SJSA1 (cell line): ENCODE measurements at places on chromosomes 2 and 18.
A peak's percentile ranks its signal among the peaks of the same experiment; 100 is the strongest.

GRCh38 chr2:10413991-10414451 is 34.1 kb downstream of the ODC1 start:
- peaks cover 8% of the 10 kb centered on the region; the same call in 1 of the 2 replicates for H3K36me3 ChIP-seq
- no peak overlapping the region for H3K4me3 ChIP-seq
- H3K27me3 ChIP-seq = no peaks in the 10 kb centered on the region

GRCh38 chr18:5717256-5717655 is 173.5 kb upstream of the EPB41L3 start:
- H3K4me1 ChIP-seq = no peaks in the 10 kb centered on the region
- H3K4me3 ChIP-seq = no peak overlapping the region
- H3K27me3 ChIP-seq = peaks cover 4% of the 10 kb centered on the region; the same call in 1 of the 2 replicates
- DNase-seq = no peak
- no peaks in the 10 kb centered on the region for H3K36me3 ChIP-seq

- H3K27ac ChIP-seq = no peak overlapping the region
- no peaks in the 10 kb centered on the region for H3K4me1 ChIP-seq
- no peak for DNase-seq
- peaks cover 14% of the 10 kb centered on the region for H3K36me3 ChIP-seq
- H3K4me3 ChIP-seq = no peak overlapping the region
These were observed 12.5 kb downstream of the ZC3H8 start for GRCh38 chr2:112242384-112242783.

DNA sequence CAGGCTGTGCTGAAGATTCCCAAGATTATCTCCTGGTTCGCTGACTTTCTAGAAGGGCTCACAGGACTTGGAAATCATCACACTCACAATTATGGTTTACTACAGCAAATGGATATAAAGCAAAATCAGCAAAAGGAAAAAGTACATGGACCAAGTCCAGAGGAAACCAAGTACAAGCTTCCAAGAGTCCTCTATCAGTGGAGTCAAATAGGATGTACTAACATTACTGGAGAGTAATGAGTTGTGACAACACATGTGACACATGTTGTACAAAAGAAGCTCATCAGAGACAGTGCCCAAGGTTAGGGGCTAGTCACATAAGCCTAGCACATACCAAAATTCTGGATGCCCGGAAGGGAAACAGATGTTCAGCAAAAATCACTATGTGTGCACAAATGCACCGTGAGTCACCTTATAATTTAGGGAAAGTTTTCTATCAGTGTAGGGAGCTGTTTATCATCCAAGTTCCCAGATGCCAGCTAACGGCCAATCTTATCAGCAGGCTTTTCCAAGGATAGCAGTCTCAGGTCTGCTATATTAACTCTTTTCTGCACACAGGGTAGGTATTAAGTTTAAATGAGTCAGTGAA is 9.5 kb downstream of the TMEM237 start:
- H3K4me3 ChIP-seq = no peak overlapping the region
- no peaks in the 10 kb centered on the region for H3K4me1 ChIP-seq
- no peak for DNase-seq
- no peaks in the 10 kb centered on the region for H3K27me3 ChIP-seq
- H3K27ac ChIP-seq = no peak overlapping the region

DNA sequence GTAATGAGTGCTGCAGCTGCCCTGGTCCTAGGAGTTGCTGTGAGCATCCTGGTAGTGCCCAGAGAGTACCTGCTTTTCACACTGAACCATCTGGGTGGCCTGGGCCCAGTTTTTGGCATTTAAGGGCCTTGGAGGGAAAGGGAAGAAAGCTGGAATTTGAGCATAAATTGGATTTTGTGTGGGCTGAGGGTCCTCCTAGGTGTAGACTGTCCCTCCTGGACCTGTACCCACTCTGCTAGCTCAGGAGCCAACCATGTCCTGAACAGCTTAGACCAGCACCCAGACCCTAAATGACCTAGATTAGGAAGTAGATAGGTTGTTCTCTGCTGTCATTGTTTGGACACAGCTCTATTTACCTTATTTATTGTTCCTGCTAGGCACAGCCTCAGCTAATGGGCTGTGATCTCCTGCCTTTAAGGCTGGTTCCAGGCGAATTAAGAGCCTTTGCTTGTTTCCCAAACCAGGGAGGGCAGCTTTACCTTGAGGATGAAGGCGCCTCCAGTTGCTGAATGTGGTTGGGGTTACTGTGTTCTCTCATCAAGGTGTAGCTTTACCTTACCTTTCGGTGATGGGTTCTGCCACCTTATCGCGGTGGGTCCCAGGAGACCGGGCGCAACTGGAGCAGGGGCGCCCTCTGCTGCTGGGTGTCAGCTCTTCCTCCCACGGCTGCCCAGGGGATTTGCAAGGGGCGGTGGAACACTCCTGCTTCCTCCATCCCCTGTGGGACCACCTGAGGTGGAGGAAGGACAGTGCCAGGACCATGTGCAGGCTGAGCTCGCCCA is 34.4 kb downstream of the ITGA6 start:
- H3K27ac ChIP-seq = no peak overlapping the region
- peaks cover 62% of the 10 kb centered on the region for H3K4me1 ChIP-seq
- DNase-seq = peak; percentile 54
- H3K4me3 ChIP-seq = no peak overlapping the region
- H3K27me3 ChIP-seq = no peaks in the 10 kb centered on the region
- H3K36me3 ChIP-seq = no peaks in the 10 kb centered on the region

DNA sequence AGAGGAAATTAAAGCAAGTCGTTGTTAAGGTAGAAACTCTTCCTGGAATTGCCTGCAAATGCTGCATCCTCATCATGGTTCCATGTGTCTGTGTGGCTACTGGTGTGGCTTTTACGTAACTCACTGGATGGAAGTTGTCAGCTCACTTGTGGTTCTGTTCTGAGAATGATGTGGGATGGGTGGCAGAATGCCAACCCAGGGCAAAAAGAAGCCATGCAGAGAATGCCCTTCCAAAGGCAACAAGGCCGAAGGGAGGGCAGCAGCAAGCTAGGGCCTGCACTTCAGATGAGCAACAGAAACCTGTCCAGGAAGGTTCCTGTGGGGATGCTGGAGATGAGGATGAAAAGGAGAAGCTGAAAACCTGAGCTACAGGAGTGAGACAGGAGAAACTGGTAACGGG is 10.4 kb upstream of the NAPG start:
- no peak overlapping the region for H3K4me3 ChIP-seq
- no peak overlapping the region for H3K27ac ChIP-seq
- no peaks in the 10 kb centered on the region for H3K36me3 ChIP-seq

- no peak overlapping the region for H3K4me3 ChIP-seq
- H3K4me1 ChIP-seq = no peaks in the 10 kb centered on the region
- H3K27me3 ChIP-seq = no peaks in the 10 kb centered on the region
- no peaks in the 10 kb centered on the region for H3K36me3 ChIP-seq
These were observed 214.8 kb upstream of the FSHR start for GRCh38 chr2:49369101-49369500.

DNA sequence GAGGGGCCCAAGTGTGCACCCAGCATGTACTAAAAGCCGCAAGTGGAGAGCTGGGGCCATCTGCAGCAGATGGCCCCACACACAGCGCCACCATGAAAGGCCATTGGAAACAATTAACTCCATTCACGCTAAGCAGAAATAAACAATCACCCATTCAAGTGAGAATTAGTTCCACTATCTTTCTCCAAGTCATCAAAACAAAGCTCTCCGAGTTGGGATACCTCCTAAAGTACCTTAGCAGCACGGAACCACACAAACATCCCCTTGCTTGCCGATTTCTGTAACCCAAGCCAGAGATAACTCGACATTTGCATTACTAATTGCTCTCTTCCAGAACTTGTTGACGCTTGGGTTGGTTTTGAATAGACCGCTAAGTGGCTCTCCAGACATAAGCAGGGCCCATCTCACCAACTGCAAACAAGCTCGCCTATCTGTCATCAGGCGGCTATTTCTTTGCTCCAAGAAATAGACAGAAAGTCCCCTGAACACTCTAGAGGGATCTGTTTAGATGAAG is 840.6 kb upstream of the SALL3 start:
- no peaks in the 10 kb centered on the region for H3K36me3 ChIP-seq
- no peak overlapping the region for H3K4me3 ChIP-seq
- H3K4me1 ChIP-seq = no peaks in the 10 kb centered on the region
- H3K27ac ChIP-seq = no peak overlapping the region
- H3K27me3 ChIP-seq = no peaks in the 10 kb centered on the region

DNA sequence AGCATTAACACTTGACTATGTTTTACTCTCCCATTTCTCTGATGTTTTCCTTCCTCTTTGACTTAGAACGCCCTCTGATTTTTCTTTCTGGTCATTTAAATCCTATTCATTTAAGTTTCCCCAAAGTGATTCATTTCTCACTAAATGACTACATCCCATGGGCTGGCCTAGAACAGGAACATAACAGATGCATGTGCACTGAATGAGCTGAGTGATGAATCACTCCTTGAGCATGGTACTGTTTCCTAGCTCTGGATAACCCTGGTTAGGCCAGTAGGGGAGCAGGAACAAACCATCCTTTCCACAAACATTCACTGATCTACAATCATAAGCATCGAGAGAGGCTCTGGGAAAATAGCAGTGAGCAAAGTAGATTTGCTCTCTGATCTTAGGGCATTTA is 221.9 kb upstream of the SETBP1 start:
- DNase-seq = peak; percentile 27
- H3K4me3 ChIP-seq = no peak overlapping the region
- H3K27me3 ChIP-seq = no peaks in the 10 kb centered on the region
- no peak overlapping the region for H3K27ac ChIP-seq

DNA sequence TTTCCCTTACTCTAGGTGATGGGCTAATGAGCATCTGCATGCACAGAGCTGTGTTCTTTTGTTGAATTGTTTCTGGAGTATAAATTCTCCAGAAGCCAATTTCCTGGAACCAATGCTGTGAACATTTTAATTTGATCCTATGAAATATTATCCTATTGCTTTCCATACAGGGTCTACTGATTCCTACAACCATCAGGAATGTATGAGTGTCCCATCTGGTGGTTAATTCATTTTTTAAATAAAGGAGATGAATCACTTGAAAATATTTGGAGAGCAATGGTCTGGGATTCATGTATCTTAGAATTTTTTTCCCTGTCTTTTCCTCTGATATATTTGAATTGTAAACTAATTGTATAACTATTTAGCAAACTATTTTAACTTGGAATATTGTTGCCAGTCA is 14.0 kb downstream of the KIF5C start:
- H3K4me3 ChIP-seq = no peak overlapping the region
- DNase-seq = no peak
- no peaks in the 10 kb centered on the region for H3K36me3 ChIP-seq
- peaks cover 38% of the 10 kb centered on the region for H3K27me3 ChIP-seq

GRCh38 chr2:95526360-95527341 is 42.1 kb upstream of the TRIM43B start:
- peaks cover 19% of the 10 kb centered on the region for H3K4me1 ChIP-seq
- 0 out of 2 replicates have a peak, but pooled peaks cover 2% of the 10 kb centered on the region for H3K27me3 ChIP-seq
- DNase-seq = peak; percentile 74
- H3K36me3 ChIP-seq = peaks cover 12% of the 10 kb centered on the region; the same call in 1 of the 2 replicates

DNA sequence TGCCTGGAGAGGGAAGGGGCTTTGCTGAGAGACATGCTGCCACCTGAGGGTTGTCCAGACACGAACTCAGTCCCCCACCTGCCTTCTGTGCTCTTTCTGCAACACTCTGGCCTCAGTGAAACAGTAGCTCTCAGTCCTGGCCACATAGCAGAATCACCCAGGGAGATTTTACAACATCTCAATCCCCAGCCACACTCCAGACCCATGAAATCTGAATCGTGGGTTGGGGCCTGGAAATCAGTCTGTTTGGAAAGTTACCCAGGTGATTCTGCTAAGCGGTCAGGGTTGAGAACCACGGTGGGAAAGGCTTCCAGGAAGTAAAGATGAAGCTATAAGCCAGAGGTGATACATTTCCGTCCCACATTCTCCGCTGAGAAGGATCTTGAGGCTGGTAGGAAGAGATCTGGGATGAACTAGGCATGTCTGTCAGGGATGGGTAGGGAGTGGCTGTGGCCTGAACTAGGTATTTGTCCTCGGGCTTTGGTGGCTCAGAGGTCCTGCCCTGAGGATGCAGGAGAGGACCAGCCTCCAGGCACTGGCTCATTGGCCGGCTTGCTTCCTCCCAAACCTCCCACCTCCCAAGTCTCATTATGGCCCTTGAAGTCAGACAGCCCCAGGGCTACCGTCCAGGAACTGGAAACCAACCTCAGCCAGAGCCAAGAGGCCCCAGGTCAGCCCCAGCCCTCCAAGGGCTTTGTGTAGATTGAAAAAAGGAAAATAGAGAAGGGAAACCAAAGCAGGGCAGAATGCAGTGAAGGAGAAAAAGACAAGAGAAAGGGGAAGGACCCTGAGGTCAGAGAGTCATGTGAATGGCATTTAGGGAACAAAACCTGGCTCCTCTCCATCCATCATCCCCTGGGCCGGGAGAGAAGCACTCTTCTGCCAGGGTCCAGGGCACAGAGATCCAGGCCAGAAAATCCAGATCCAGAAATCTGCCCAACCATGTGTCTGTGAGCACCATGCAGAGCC is 119.6 kb downstream of the ZFP36L2 start:
- H3K27ac ChIP-seq = peak overlapping the region; percentile 30; the same call in 1 of the 2 replicates
- no peak overlapping the region for H3K4me3 ChIP-seq
- no peak for DNase-seq
- peaks cover 64% of the 10 kb centered on the region for H3K4me1 ChIP-seq

GRCh38 chr2:161033059-161033660 is 127.1 kb upstream of the TANK start:
- no peaks in the 10 kb centered on the region for H3K27me3 ChIP-seq
- H3K36me3 ChIP-seq = no peaks in the 10 kb centered on the region
- no peak overlapping the region for H3K4me3 ChIP-seq
- peaks cover 15% of the 10 kb centered on the region for H3K4me1 ChIP-seq
- no peak for DNase-seq

- DNase-seq = no peak
- no peak overlapping the region for H3K27ac ChIP-seq
- no peaks in the 10 kb centered on the region for H3K4me1 ChIP-seq
- no peaks in the 10 kb centered on the region for H3K27me3 ChIP-seq
These were observed 64.3 kb upstream of the MSTN start for GRCh38 chr2:190126798-190127197.

GRCh38 chr2:18482666-18483065 is 77.8 kb downstream of the RDH14 start:
- H3K4me3 ChIP-seq = no peak overlapping the region
- no peak overlapping the region for H3K27ac ChIP-seq
- no peaks in the 10 kb centered on the region for H3K36me3 ChIP-seq
- H3K27me3 ChIP-seq = no peaks in the 10 kb centered on the region
- H3K4me1 ChIP-seq = no peaks in the 10 kb centered on the region

DNA sequence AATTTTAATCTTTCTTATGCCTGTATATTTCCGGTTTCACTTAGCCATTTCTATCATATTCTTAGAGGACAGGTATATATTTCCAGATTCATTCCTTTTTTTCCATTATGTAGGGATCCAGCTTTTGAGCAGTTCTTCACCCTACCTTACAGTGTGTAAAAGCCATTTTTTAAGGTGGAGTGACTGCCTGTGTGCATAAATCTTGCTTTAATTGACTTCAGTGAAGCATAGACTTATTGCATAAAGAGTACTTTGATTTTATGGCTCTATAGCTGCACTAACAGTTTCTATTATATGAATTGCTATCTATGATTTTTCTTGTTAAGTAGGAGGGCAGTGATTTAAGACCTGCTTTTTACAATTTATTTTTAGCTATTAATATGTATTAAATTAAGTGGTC is 132.6 kb downstream of the NYAP2 start:
- no peak for DNase-seq
- no peaks in the 10 kb centered on the region for H3K4me1 ChIP-seq
- H3K36me3 ChIP-seq = no peaks in the 10 kb centered on the region
- no peaks in the 10 kb centered on the region for H3K27me3 ChIP-seq
- no peak overlapping the region for H3K27ac ChIP-seq
- no peak overlapping the region for H3K4me3 ChIP-seq
